ENCODE measurements at places on chromosomes 5 and 9. TPM values are rescaled to one million over a fixed set of nuclear protein-coding genes. Genes with fewer than 3 reads are reported as not detected.

The TMOD1 gene
- 0.97 TPM for total RNA-seq

The CEL gene
- total RNA-seq = 2.1 TPM

The FBP1 gene
- not detected for total RNA-seq

The ASPN gene
- total RNA-seq = not detected

The COL15A1 gene
- not detected for total RNA-seq

The CORO2A gene
- total RNA-seq = 0.96 TPM

DNA sequence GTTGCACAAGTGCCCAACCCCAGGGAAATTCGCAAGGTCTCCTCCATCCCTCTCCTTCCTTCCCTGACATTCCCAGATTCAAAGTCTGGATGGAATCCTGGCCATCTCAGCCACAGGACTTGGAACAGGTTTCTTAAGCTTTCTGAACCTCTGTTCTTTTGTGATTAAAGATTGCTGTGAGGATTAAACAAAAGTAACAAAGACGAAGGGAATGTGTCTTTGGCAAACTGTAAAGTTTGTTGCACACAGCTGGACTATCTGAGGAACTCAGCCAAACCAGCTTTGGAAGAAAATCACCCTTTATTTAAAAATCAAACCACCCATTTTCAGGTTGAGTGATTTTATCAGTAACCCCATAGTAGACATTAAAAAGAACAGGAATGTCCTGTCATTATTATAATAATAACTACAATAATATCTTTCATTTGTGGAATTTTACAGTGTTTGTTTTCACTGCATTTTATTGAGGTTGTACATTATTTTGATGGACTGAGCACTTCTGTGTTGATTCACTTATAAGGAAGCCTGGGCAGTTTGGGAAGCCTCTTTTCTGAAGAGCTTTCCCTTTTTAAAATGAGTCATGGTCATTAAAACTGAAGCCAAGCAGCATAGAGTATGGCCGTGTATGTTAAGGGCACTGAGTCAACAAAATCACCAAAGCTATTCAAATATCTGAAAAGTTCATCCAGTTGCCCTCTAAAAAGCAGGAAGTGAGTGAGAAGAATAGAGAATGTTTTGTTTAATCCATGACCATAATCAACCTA lies 310.2 kb downstream of the AGTPBP1 start:
- H3K27me3 ChIP-seq = peaks cover 3% of the 10 kb centered on the region
- no peak overlapping the region for H3K27ac ChIP-seq
- H3K4me1 ChIP-seq = no peaks in the 10 kb centered on the region
- DNase-seq = no peak
- H3K36me3 ChIP-seq = no peaks in the 10 kb centered on the region

- no peak for DNase-seq
- no peak overlapping the region for H3K4me3 ChIP-seq
- no peak overlapping the region for H3K27ac ChIP-seq
- H3K4me1 ChIP-seq = no peaks in the 10 kb centered on the region
- H3K36me3 ChIP-seq = peaks cover 20% of the 10 kb centered on the region
- no peaks in the 10 kb centered on the region for H3K27me3 ChIP-seq
Measured at GRCh38 chr5:146290318-146290717, 48.3 kb upstream of the POU4F3 start.

GRCh38 chr5:17087035-17087434 lies 130.4 kb upstream of the BASP1 start:
- no peaks in the 10 kb centered on the region for H3K27me3 ChIP-seq
- H3K4me3 ChIP-seq = no peak overlapping the region
- H3K36me3 ChIP-seq = no peaks in the 10 kb centered on the region
- no peaks in the 10 kb centered on the region for H3K4me1 ChIP-seq
- no peak for DNase-seq

DNA sequence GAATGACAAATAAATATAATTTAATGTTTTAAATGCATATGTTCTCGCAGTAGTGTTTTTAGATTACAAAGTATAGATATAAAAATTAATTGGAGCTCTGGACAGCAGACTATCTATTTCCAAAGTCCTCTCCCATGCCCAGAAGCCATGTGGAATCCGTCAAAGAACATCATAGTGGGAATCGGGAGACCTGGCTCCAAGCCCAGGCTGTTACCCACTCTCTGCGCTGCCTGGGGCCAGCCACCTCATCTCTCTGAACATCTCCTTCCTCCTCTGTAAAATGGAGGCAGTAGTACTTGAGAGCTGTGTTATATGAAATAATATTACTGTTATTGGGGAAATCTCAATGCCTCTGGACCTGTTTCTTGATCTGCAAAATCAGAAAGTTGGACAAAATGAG lies 58.1 kb upstream of the SLC30A5 start:
- H3K36me3 ChIP-seq = no peaks in the 10 kb centered on the region
- no peak overlapping the region for H3K4me3 ChIP-seq
- peaks cover 12% of the 10 kb centered on the region for H3K27me3 ChIP-seq
- no peak for DNase-seq
- no peaks in the 10 kb centered on the region for H3K4me1 ChIP-seq
- no peak overlapping the region for H3K27ac ChIP-seq

GRCh38 chr5:174971210-174971609 lies 246.8 kb downstream of the MSX2 start:
- no peaks in the 10 kb centered on the region for H3K27me3 ChIP-seq
- H3K4me1 ChIP-seq = no peaks in the 10 kb centered on the region
- no peak overlapping the region for H3K27ac ChIP-seq
- H3K4me3 ChIP-seq = no peak overlapping the region

- no peaks in the 10 kb centered on the region for H3K4me1 ChIP-seq
- H3K27ac ChIP-seq = no peak overlapping the region
Measured at GRCh38 chr9:8725635-8726034, 926.1 kb upstream of the DMAC1 start.

GRCh38 chr5:25358919-25359318 lies 714.1 kb upstream of the CDH10 start:
- no peak overlapping the region for H3K4me3 ChIP-seq
- no peak for DNase-seq
- no peaks in the 10 kb centered on the region for H3K4me1 ChIP-seq

DNA sequence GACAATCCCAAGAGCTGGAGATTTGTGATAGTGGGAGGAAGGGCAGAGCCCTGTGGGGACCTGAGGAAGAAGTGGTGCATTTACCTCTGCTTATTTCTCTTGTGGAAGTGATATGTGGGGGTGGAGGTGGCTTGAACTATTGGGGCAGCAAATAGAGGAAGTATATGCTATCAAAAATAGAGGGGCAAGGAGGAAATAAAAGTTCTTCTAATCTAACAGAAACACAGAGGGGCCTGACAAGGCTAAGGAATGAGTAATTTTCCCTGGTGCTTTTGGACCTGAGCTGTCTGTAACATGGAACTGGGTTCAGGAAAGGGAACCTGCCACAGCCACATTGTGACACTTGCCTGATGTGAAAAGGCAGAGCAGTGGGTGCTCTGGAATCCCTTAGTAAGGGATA lies 378.6 kb upstream of the KLF4 start:
- no peak overlapping the region for H3K27ac ChIP-seq
- no peak overlapping the region for H3K4me3 ChIP-seq
- no peaks in the 10 kb centered on the region for H3K27me3 ChIP-seq
- no peaks in the 10 kb centered on the region for H3K36me3 ChIP-seq
- no peaks in the 10 kb centered on the region for H3K4me1 ChIP-seq
- no peak for DNase-seq

DNA sequence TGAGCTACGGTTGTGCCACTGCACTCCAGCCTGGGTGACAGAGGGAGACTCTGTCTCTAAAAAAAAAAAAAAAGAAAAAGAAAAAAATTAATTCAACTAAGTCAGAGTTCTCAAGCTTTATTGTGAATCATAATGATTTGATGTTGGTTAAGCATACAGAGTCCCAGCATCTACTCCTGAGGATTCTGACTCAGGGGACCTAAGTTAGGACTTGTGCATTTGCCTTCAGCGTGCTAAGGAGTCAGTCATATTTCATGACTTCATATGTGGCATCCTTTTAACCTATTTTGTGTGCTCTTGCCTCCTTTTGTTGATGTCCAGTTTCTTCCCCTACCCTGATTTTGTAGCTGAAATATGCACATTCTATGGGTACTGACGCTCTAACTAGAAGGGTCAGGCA lies 2.9 kb downstream of the MYOZ3 start:
- DNase-seq = no peak
- H3K27me3 ChIP-seq = peaks cover 12% of the 10 kb centered on the region
- no peak overlapping the region for H3K27ac ChIP-seq
- no peak overlapping the region for H3K4me3 ChIP-seq

DNA sequence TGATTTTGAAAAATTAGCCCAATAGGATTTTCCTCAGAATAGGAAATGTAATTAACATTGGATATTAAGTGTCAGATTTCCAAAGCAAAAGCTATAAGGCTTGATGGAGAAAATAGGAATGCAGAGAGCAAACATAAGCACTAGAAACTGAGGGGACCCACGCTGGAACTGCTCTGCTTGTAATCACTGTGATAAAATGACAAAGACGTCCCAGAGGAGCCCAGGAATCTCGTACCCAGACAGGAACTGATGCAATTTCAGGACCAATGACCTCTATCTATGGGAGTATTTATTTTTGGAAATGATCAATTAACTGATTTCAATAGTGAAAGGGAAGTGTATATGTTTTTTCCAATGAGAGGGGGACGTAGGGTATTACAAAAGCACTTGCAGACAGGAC lies 714.5 kb upstream of the WWC1 start:
- peaks cover 1% of the 10 kb centered on the region for H3K4me1 ChIP-seq
- no peak for DNase-seq
- H3K36me3 ChIP-seq = no peaks in the 10 kb centered on the region

DNA sequence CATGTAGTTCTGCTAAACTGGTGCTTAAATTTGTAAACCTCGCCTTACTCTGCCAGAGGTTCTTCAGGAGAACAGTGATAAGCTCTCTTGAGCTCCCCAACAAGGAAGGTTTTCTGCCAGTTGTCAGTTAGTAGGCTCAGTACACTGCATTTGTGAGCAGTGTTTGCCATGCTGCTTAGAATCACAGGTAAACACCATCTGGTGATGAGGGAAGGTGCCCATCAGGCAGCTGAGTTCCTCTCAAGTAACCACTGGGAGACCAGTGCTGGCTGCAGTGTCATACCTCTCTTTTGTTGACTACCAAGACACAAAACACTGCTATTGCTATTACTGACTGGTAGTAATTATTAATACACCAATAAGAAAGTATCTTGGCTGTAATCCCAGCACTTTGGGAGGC lies 186.2 kb upstream of the OTULINL start:
- no peak overlapping the region for H3K27ac ChIP-seq
- DNase-seq = no peak
- peaks cover 16% of the 10 kb centered on the region for H3K4me1 ChIP-seq
- no peak overlapping the region for H3K4me3 ChIP-seq

GRCh38 chr9:107614765-107615164 lies 125.2 kb upstream of the KLF4 start:
- no peaks in the 10 kb centered on the region for H3K4me1 ChIP-seq

GRCh38 chr5:14286007-14286406 lies 142.9 kb downstream of the TRIO start:
- H3K27ac ChIP-seq = no peak overlapping the region
- H3K27me3 ChIP-seq = peaks cover 16% of the 10 kb centered on the region
- H3K4me3 ChIP-seq = no peak overlapping the region
- DNase-seq = no peak
- H3K36me3 ChIP-seq = no peaks in the 10 kb centered on the region
- H3K4me1 ChIP-seq = peaks cover 4% of the 10 kb centered on the region
